Hepatocyte (in vitro differentiated cells): ENCODE measurements at places on chromosomes 1 and 21.

- no peak for DNase-seq
Measured at GRCh38 chr21:31064803-31065202, 26.5 kb upstream of the KRTAP19-8 start.

DNA sequence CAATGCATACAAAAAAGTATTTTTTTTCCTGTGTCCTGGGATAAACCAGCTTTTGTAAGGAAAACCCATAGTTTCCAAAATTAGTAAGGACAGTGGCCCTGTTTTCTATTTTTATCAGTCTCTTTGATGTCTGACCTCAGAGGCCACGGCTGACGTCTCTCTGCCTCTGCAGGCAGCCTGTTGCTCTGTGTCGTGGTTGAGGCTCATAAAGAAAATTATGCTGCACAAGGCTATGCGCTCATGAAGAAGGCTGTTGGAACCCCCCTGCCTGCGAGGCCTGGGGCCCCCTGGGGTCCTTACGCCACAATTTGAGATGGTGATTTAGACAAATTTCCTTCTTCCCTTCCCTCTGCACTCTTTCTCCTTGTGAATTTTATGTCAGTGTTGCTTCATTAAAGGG is 48.9 kb downstream of the AGPAT3 start:
- no peak for DNase-seq

GRCh38 chr1:243217349-243217748 is 37.7 kb downstream of the CEP170 start:
- DNase-seq, result no peak

DNA sequence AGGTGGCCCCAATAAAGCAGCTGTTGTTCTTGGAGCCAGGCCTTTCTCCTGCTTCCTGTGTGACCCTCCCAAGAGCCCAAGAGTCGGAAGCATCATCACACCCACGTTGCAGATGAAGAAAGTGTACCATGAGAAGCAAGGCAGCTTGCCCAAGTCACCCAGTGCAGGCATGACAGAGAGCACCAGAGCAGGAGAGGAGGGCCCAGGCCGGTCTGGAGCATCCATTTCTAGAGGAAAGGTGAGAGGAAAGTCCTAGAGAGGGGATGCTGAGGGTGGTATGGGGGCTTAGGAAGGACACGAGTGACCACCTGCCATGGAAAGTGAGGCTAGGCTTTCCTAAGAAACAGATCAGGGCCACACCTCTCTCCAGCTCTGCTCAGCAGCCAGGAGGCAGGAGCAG is 47.0 kb downstream of the C1orf198 start:
- DNase-seq, result no peak

GRCh38 chr1:40090652-40091355 is 6.2 kb downstream of the PPT1 start:
- no peak for DNase-seq

GRCh38 chr1:72221811-72222210 is 60.5 kb downstream of the NEGR1 start:
- DNase-seq, result no peak

DNA sequence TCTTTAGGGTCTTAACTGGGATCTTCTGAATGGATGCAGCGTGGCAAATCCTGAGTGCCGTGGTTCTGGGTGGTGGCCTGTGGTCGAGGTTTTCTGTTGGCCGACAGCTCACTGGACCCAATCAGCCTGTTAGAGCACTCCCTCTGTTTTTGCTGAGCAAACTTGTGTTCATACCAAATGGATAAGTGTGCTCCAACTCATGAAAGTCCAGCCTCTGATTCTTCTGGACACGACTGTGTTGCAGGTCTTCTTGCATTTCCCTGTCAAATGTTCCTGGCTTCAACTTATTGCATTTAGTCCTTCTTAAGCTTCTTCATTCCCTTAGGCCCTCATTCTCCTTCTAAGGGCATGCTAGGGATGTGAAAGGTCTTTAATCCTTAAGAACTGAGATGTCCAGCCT is 63.7 kb downstream of the AJAP1 start:
- no peak for DNase-seq

GRCh38 chr1:110645821-110646735 is 28.7 kb downstream of the KCNA3 start:
- no peak for DNase-seq

- no peak for DNase-seq
Measured at GRCh38 chr1:53982763-53983104, 35.3 kb downstream of the LDLRAD1 start.

- peak; percentile 21 for DNase-seq
Measured at GRCh38 chr1:192943108-192943507, 116.1 kb downstream of the UCHL5 start.

GRCh38 chr1:244647819-244648218 is 5.1 kb upstream of the DESI2 start:
- no peak for DNase-seq

DNA sequence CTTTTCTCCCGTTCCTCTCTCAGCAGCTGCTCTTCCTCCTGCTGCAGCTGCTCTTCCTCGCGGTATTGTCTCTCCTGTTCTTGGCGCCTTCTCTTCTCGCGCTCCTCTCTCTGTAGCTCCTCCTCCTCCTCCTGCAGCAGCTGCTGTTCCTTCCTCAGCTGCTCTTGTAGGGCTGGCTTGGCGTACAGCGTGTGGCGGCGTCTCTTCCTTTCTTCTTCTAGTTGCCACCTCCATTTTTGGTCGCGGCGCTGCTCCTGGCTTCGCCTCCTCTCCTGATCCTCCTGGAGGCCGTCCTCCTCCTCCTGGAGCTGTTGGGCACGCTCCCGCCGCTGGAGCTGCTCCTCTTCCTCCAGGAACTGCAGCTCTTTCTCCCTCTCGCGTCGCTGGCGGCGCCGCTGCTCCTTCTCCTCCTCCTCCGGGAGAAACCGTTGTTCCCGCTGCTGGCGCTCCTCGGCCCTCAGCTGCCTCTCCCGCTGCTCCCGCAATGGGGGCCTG is 4.8 kb downstream of the TCHH start:
- peak; percentile 9 for DNase-seq

GRCh38 chr1:83725735-83726360 is 273.1 kb downstream of the TTLL7 start:
- DNase-seq, result no peak

DNA sequence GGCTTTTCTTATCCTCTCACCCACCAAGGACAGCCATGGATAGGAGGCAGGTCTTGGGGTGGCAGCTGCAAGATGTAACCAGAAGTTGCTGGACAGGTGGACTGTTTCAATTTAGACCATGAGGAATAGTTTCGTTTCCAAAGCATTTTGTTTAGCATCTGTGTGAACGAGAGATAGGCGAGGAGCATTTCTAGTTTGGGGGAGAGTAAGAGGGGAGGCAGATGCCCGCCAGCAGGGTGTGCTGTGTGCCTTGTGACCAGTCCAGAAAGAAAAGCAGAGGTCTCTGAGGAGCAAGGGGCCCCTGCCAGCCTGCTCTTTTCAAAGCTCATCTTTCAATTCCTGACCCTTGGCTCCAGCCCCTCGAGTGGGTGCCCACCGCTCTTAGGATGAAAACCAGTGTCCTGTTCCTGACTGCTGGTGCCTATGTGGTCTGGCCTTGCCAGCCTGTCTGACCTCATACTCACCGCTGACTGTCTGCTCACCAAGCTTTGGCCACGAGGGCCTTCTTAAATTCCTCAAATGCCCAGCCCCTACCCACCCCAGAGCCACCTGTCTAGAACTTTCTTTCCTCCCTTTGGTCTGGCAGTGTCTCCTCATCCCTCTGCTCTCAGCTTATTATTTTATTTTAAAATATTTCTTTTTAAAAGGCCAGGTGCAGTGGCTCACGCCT is 8.5 kb downstream of the SERINC2 start:
- DNase-seq, result no peak

- DNase-seq, result no peak
Measured at GRCh38 chr21:36186506-36187399, 30.1 kb downstream of the DOP1B start.

DNA sequence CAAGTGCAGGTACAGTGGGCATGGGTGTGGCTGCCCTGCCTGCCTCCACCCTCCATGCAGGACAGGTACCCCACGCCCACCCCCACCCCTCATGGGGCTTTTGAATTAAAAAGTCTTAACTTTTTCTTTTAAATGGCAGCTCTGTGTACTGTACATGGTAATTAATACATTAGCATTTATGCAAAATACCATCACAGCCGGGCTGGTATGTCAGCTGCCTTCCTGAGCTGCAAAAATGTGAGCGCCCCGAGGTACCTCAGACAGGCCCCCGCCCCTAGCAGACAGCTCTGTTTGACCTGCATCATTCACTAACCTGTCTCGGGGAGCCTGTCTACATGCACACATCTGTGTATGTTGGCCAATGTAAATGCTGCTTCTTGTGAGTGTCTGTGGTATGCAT is 42.2 kb upstream of the POU3F1 start:
- DNase-seq, result no peak

GRCh38 chr1:244237445-244237844 is 186.4 kb downstream of the ZBTB18 start:
- no peak for DNase-seq

DNA sequence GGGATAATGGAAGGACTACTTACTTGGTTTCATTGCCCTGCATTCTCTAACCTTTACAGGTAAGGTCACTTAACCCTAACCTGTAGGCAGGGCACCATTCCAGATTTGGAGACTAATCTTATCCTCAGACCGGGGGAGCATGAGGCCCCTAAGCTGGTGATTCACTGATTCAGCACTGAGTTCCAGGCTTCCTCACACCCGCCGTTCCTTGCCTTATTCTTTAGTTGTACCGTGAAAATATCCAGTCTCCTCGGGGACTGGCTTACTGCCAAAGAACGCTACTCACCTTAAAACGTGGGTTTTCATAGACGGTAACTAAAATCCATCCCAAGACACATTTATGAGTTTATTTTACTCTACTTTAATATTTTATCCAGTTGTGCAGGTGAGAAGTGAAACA is 44.3 kb upstream of the COL24A1 start:
- no peak for DNase-seq

GRCh38 chr21:28421716-28422524 is 570.8 kb downstream of the LTN1 start:
- DNase-seq, result no peak

DNA sequence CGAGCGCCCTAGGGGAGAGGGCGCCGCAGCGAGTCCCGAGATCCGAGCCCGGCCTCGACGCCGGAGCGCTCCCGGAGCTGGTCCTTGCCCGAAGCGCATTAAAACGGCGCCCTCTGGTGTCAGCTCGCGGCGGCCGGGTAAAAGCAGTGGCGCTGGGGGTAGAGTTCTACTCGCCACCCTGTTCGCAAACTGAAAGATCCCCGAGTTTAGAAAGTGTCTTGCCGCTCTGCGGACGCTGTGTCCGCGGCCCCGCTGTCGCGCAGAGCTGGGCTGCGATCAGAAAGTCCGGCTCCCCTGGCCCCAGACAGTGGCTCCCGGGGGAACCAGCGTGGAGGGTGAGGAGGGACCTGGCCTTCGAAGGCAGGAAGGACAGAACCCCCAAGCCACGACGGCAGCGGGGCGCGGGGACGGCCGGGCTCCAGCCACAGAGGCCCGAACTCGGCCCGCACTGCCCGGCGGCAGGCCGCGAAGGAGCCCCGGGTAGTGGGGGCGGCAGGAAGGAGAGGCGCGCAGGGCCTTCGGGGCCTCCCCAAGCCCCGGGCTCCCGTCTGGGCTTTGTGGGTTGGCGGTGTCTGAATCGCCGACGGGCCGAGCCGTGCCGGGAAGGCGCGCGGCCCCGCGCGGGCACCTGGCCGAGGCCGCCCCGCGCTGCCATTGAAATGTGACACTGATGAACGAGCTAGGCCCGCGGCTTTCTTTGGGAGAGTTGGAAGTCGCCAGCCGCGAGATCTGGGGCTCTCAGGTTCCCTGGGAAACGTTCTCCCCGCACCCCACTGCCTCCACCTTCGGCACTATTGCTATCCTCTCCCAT is 39.1 kb upstream of the NFIA start:
- DNase-seq, result peak; percentile 85

DNA sequence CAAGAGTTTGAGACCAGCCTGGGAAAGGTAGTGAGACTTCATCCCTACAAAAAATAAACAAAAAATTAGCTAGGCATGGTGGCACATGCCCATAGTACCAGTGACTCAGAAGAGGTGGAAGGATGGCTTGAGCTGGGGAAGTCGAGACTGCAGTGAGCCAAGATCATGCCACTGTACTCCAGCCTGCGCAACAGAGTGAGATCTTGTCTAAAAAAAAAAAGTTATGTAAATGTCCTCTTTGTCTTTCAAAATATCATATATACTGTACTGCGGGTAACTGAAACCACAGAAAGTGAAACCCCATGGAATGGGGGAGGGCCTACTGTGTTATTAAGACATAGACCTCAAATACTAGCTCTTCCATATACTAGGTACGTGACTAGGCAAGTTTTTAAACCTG is 20.8 kb downstream of the ACADM start:
- DNase-seq, result no peak

GRCh38 chr1:178533121-178533946 is 20.4 kb downstream of the TEX35 start:
- DNase-seq, result no peak

DNA sequence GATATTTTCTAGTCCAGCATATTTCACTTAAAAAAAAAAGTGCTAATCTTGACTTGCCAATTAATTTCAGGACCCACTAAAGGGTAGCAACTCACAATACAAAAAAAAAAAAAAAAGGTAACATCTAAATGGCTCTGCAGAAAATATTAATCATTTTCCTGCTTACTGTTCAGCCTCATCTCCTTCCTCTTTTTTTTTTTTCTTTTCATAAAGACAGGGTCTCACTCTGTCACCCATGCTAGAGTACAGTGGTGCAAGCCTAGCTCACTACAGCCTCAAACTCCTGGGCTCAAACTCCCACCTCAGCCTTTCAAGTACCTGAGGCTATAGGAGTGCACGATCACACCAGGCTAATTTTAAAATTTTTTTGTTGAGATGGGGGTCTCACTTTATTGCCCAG is 30.4 kb downstream of the TTC13 start:
- no peak for DNase-seq

- DNase-seq, result no peak
Measured at GRCh38 chr21:28883931-28884330, 108.7 kb downstream of the LTN1 start.

GRCh38 chr1:24861821-24862727 is 68.0 kb downstream of the RUNX3 start:
- DNase-seq, result peak; percentile 55

- no peak for DNase-seq
Measured at GRCh38 chr1:115188680-115189395, 99.5 kb upstream of the TSPAN2 start.

GRCh38 chr1:99663501-99663900 is 17.6 kb downstream of the PALMD start:
- no peak for DNase-seq

DNA sequence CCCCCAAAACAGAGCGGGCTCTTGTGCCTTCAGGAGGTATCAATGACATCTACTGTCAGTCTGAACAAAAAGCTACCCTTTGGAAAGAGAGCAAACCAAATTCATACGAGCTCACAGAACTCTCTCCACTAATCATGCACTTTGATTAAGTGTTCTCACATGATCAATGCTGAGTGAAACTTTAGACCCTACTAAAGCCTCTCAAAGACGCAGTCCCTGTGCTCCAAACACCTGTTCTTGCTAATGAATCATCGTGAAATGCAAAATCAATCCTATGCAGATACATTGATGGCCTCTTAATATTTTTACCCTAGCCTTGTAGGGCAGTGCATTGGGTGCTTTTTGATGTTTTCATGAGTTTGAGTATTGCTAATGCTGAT is 113.4 kb downstream of the ZBTB18 start:
- DNase-seq, result no peak
